ENCODE measurements at places on chromosomes 2 and 18.
A peak's percentile ranks its signal among the peaks of the same experiment; 100 is the strongest.

DNA sequence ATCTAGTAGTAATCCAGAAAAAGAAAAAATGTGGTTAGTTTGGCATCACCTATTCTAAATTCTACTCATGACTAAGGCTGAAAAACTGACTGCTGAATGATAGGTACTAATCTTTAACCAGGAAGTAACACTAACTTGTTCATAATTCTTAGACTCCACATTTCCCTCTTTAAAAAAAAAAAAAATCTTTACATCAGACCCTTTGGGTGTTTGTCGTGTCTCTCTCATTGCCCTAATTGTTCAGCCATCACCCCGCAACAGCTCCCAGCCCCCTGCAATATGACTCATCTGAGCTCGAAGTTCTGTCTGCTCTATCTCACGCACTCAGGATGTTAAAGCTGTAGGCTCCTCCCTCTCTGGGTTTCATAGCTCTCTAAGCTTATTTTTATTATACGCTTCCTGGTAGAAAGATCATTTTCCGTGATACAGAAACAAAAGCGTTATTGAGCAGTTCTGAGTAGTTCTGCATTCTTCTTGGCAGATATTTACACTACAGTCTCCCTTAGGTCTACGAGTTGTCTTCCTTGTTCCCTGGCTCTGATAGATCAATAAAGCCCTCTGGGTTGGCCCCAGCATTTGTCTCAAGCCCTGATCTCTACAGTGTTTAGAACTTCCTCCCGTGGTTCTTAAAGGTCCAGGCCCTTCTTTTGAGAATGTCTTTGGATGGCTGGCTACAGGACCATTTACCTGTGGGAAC is 95.6 kb downstream of the TNFRSF11A start:
- peak; percentile 61 for DNase-seq

GRCh38 chr2:39216346-39217191 is 27.2 kb downstream of the CDKL4 start:
- no peak for DNase-seq

DNA sequence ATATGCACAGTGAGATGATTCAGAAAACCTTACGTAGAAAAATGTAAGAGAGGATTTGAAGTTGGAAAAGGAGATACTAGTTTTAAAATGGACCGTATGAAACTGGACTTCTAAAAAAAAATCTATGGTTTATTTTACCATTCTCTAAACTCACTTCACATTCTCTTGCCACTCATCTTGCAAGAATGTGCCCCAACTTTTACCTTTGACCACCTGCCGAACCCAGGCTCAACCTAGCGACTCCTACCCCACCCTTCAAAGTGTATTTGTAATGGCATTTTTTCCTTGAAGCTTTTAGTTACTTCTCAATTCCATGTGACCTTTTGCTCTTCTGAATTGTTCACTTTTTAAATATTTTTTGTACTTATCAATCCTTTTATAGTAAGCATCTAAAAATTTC is 160.8 kb downstream of the PHLPP1 start:
- no peak for DNase-seq

- no peak for DNase-seq
These were observed 4.9 kb downstream of the SMC6 start for GRCh38 chr2:17748745-17749144.

- peak; percentile 81 for DNase-seq
These were observed 94.0 kb downstream of the PLA2R1 start for GRCh38 chr2:159968279-159968900.

- no peak for DNase-seq
These were observed 5.8 kb upstream of the SEMA4C start for GRCh38 chr2:96875498-96876268.

- DNase-seq = no peak
These were observed 583.0 kb downstream of the THSD7B start for GRCh38 chr2:137348301-137348700.

- no peak for DNase-seq
These were observed 76.4 kb upstream of the CD226 start for GRCh38 chr18:70024093-70024492.

GRCh38 chr2:233468047-233468740 is 98.4 kb downstream of the USP40 start:
- no peak for DNase-seq

DNA sequence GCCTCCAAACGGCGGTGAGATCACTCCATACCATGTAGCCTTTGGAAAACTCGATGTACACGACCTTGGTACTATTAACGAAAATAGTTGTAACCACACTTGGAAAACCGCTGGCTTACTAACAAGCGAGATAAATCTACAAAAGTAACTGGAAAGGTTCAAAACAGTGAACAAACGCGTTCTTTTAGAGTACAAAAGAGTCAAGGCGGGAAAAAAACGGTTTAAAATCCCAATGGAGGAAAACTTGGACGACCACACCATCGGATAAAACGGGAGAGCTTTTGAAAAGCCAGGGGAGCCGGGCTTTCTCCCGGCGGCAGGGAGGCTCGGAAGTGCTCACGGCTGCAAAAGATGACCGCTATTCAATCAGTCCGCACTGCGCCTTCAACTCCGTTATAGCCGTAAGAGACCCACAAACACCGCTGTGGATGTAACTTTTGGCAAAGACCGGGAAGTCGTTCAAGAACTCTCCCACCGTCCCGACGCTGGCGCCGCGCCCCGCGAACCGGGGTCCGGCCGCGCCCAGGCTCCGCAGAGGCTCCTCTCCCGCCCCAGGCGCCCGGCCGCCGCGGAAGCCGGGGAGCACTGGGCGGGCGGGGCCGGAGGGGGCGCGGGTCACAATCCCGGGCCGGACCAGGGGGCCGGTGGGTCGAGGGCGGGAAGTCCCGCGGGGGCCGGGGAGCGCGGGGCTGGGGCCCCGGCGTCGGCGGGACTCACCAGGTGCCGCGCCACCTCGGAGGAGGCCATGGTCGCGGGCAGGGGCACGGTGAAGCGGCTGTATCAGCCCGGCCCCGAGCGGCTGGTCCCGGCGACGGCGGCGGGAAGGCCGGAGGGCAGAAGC is 465 bp downstream of the SEPTIN10 start:
- peak; percentile 73 for DNase-seq

GRCh38 chr2:62266433-62267038 is 70.6 kb downstream of the B3GNT2 start:
- peak; percentile 65 for DNase-seq

GRCh38 chr2:187775651-187776050 is 221.4 kb upstream of the TFPI start:
- no peak for DNase-seq

- DNase-seq = no peak
These were observed 190.2 kb downstream of the IKZF2 start for GRCh38 chr2:212961255-212961654.

DNA sequence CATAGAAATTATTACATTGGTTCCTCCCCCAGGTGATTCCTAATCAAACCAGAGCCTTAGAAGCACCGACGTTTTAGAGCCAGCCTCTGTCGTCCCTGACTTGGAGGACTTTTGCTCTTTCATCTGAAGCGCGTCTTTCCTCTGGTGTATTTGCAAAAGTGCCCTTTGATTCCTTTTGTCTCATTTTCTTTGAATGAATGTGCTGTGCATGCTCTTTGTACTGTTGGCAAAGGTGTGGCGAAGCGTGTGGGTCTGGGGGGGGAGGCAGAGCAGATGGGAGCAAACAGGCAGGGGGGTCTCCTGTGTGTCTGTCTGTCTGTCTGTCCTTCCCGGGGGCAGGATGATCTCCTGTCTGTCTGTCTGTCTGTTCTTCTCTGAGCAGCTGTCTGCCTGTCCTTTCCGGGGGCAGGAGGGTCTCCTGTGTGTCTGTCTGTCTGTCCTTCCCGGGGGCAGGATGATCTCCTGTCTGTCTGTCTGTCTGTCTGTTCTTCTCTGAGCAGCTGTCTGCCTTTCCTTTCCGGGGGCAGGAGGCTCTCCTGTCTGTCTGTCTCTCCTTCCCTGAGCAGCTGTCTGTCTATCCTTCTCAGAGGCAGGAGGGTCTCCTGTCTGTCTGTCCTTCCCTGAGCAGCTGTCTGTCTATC is 205.5 kb upstream of the MYT1L start:
- DNase-seq = no peak

DNA sequence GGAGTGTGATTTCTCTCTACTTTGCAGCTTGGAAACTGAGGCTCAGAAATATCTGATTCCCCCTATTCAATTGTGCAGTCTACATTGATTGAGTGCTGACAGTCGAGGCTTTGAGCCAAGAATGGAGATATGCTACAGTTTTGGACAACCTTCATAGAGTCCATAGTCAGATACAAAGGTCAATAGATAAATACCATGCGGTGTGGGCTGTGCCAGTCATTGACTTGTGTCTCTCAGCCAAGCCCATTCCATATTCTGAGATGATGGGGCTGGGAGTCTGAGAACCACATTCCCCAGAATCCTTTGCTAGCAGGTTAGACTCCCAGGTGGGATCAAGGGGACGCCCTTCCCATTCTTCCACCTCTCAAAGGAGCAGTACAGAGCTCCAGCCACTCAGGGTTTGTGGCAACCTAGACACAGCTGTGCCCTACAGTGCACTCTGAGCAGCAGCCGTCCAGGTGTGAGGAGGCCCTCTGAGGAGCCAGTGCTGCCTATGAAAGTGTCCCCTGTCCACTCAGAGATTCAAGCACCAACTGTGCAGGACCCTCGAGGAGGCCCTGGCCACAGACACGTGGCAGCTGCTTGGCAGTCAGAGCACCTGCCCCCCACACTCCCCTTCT is 348.3 kb downstream of the CYRIA start:
- no peak for DNase-seq

GRCh38 chr2:158457826-158458616 is 1.3 kb downstream of the PKP4 start:
- DNase-seq = peak; percentile 56

GRCh38 chr2:226669905-226670304 is 129.7 kb downstream of the IRS1 start:
- DNase-seq = no peak

GRCh38 chr2:167871286-167871685 is 376.1 kb downstream of the STK39 start:
- no peak for DNase-seq

DNA sequence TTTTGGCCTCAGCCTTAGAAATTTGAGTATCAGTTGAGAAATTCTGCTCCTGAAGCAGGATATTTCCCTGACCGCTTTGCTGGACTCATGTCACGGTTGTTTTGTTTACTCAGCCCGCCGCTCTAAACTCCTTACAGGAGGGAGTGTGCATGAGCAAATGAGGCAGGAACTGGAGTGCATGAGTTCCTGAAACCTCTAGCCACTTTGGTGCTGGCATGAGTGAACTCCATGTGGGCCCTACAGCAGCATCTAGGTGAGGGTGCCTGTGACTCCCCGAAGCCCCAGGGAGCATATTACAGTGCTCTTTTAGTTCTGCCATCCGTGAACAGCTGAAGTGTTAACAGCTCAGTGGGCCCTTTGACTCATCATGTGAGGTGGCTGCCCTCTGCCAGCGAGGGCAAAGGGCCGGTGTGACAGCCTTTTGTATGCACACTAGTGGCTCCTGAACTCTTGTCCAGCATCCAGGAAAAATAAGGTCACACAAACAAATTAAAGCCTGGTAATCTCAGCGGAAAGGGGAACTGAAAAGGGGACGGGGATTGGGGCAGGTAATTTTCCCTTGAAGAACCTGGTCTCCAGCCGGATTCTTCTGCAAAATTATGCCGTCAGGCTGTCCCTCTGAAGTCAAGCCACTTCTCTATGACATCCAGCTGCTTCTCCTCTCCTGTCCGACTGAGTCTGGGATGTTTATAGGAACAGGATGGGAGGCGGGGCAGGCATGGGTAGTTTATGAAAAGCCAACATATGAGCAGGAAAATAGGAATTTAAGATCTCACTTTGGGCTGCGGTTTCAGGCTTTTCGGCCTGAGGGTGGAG is 1668.7 kb downstream of the SUCLG1 start:
- peak; percentile 70 for DNase-seq

DNA sequence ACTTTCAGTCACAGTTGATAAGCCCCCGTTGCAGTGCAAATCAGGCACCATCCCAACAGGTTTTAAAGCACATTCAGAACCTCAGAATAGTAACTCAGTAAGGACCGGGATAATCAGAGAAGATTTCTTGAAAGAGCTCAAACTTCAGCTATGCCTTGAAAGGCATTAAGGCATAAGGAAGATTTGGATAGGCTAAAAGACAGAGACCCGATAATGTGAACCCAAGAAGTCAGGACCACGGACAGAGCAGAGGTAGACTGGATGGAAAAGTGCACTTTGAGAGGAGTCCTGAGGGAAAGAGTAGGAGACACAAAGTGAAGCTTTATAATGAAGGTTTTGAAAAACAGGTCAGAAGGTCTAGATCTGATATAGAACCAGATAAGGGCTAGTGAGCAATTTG is 36.9 kb upstream of the KLF7 start:
- DNase-seq = peak; percentile 64

DNA sequence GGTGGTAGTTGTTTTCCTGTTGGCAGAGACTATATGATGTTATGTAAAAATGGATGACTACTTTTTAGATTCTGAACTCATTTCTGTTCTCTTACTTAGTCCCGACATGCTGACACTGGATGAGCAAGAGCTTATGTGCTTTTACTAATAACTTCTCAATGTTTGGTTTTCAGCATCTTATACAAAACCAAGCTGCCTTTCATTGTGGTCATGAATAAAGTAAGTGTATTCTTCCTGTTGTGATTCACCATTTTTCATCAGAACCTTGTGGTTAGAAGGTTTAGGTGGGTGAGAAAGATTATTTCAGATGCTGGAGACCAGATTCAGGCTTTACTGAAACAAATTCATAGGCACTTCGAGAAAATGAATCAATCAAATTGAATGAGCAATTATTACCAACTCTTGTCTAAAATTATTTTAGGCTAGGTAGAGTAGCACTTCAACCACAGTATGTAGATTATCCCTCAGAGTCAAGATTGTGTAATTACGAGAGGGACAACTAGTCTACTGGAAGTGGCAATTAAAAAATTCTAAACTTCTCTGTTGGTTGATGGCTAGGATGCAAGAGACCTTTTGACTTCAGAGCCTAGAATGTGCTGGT is 9.3 kb downstream of the GPN1 start:
- no peak for DNase-seq

DNA sequence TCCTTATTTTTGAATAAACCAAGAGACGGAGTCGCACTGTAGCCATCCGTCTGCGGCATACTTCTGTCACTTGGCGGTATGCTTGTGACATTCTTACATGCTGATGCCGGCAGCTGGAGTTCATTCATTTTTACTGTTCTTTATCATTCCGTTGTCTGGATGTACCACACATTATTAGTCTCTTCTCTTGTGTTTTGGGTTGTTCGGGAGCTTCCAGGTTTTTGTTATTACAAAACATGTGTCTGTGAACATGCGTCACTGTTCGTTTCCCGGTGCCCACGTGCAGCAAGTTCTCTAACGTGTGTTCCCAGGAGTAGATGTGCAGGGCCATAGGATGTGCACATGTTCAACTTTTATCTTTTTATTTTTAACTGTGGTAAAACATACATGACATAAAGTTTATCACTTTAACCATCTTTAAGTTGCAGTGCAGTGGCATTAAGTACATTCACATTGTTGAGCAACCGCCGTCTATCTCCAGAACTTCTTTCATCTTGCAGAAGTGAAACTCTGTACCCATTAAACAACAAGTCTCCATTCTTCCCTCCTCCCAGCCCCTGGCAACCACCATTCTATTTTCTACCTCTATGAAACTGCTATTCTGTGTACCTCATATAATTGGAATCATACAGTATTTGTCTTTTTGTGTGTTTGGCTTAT is 40.1 kb downstream of the MTCL1 start:
- DNase-seq = no peak
